ENCODE measurements at places on chromosomes 5 and 9.

GRCh38 chr5:1507457-1507856, 16.3 kb downstream of the LPCAT1 start:
- DNase-seq: no peak

DNA sequence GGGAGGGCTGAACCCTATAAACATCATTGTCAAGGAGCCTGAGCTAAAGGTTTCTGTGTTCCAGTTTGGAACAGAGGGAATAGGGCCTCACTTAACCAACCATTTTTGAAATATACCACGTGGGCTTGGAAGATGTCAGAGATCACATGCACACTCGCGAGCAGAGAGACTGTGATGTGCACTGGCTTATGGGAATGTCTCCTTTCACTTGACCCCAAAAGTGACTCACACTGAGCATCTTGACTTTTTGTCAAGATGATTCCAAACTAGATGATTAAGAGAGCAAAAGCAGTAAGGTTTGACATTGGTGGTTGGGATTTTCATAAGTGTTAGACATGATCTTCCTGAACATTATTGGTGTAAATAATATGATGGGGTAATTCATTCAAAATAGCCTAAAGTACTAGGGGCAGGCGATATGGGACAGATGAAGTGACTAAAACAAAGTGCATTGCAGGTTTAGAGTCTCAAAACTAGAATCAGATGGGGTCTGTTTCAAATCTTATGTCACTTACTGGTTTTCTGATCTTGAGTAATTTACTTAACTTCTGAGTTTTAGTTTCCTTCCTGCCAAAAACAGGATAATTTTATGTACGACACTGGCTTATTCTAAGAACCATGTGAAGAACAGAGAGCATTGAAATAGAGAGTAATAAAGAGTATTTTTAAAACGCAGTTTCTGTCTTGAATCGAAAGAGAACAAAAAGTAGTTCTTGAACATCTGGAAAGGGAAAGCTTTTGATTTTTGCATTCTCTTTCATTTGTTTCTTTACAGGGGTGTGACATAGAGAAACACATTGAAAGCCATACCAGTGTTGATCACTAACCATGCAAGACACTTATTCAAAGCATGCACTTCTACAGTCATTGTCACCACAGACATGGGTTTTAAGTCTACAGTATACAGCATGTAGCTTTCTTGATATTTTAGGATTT, 383.0 kb downstream of the DIRAS2 start:
- no peak for DNase-seq

DNA sequence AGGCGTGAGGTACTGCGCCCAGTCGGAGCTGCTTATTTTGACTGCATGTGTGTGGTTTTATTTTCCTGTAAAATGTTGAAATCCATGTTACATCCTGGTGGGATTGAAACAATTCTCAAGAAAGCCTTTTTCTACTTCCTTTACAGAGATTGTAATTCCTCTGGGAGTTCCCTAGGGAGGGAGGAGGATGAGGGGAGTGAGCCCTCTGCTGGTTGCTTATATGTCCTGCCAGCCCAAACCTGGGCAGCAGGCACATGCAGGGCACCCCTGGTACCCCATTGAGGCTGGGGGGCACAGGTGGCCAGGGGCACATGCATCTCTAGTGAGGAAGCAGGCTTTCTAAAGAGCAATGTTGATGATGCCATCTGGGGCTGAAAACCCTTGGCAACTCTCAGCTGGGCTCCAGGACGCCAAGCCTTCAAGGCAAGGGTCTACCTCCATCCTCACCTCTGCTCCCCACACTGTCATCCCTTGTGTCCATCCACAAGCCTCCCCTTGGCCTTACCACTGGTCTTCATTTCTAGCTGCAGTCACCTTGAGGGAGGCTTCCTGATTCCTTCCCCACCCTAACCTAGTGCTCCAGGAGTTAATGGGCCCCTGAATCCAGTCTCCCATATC, 84.7 kb upstream of the TNFSF8 start:
- DNase-seq: peak; percentile 35

- peak; percentile 26 for DNase-seq
Observed at GRCh38 chr5:75052192-75053053, at the start of gene GCNT4. Gene GCNT4 (minus strand): TSS chr5:75052558. CDS start chr5:75030037, 22,521 bp downstream.

DNA sequence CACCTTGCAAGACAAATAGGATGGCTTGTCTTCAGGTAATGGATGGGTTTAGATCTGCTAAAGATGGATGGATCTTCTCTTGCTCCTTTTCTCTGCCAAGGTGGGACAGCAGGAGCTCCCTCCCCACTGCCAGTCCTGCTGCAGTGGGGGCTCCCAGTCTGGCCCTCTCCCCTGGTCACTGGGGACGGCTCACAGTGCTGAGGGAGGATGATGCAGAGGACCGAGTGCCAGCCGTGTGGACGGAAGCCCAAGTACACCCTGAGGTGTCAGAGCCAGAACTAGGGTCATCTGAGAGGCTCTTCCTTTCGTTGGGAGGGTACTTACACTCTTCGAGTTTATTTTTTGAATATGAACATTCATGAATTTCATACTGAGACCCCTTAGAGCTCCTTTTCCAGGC, 5.7 kb downstream of the CCDC69 start:
- DNase-seq: no peak

GRCh38 chr9:13810510-13810909, 503.4 kb downstream of the NFIB start:
- no peak for DNase-seq

DNA sequence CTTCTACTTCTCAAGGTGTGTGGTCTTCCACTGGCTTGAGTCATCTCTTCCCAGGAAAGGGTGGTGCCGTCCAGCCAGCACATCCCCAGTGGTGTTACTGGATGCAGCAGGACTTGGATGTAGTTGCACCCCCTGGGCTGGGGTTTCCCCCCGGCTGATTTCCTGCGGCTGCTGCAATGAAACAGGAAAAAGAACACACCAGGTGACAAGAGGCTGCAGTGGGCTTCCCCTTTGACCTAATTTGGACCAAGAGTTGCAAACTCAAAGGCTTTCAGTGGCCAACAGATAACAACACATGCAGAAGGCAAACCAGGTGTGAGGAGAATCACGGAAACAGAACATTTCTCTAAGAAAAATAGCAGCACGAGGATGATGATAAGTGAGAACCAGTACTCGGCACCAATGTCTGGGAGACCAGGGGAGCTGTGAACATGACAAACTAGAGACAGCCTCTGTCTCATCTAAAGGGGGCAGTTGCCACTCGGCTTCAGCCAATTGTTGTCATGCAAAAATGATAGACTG, 83.7 kb downstream of the PDE6A start:
- DNase-seq: no peak

DNA sequence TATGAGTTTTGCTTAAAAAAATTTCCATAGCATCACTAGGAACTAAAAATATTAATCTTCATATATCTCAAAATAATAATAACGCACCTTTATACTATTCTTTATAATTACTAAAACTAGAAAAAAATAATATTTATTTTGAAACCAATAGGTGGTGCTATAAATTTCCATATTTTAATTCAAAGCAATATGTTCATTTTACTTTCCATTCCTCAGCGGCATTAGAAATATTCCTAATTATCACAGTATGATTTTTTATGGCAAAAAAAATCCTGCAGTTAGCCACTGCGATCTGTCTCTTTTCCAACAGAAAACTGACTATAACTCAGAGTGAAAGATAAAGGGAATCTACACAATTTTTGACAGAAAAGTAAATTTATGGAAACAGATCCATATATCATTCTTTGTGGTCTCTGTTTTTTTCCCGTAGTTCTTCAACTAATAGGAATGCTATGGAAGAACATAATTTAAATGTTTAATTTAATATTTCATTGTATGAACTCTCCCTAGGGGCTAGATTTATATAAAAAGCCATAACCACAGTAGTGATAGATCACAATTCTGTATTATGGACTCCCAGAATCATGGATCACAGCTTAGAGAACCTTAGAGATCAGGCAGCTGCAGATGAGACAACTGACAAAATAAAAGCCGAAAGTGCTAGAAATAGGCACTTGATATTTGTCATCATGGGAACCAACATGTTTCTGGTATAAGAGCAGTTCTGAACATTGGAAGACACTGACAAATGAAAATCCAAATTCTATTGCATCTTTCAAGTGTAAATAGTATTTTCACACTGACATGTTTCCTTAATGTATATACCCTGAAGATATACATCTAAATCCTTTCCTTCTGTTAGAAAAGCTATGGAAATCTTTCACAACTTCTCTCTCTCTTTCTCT, 167.7 kb upstream of the MPDZ start:
- DNase-seq: no peak
